Bronchial epithelial cell (primary cell): ENCODE measurements at places on chromosomes 5 and 9. TPM values are rescaled to one million over a fixed set of nuclear protein-coding genes. Genes with fewer than 3 reads are reported as not detected.

Gene FAXDC2
- 0.13 and 1.1 TPM in 2 replicates for total RNA-seq

Gene GBGT1
- 1.0 and 1.1 TPM in 2 replicates for total RNA-seq

GRCh38 chr9:125758986-125759763 is 12.0 kb downstream of the PBX3 start:
- no peak for DNase-seq

GRCh38 chr9:23750808-23751207 is 75.2 kb downstream of the ELAVL2 start:
- no peak for DNase-seq

- DNase-seq: peak; percentile 9
Observed at GRCh38 chr5:158770506-158770905, 329.2 kb downstream of the EBF1 start.

Gene RLN1
- 0.26 and 0.64 TPM in 2 replicates for total RNA-seq
